NCI-H774 (cell line): ENCODE measurements at places on chromosomes 5 and 9.

DNA sequence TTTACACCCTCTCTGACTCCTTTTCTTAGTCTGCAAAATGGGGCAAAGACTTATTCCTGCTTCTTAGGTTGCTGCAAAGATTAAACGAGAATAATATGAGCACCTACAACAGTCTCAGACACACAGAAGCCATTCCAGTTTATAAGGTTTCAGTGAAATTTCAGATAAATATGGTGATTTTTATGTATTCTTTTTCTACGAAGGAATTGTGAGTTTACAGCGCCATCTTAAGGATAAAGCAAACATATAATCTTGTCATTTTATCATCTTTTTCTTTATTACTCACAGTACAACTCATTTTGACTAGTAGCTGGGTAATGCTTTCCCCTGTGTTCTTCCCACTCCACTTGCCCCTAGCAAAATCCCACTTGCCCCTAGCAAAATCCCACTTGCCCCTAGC, 29.2 kb upstream of the SMC5 start:
- peak; percentile 11 for DNase-seq

GRCh38 chr5:2896371-2897275, 145.1 kb upstream of the IRX2 start:
- DNase-seq, result no peak

GRCh38 chr5:175681045-175681967, 23.4 kb downstream of the HRH2 start:
- DNase-seq, result no peak

DNA sequence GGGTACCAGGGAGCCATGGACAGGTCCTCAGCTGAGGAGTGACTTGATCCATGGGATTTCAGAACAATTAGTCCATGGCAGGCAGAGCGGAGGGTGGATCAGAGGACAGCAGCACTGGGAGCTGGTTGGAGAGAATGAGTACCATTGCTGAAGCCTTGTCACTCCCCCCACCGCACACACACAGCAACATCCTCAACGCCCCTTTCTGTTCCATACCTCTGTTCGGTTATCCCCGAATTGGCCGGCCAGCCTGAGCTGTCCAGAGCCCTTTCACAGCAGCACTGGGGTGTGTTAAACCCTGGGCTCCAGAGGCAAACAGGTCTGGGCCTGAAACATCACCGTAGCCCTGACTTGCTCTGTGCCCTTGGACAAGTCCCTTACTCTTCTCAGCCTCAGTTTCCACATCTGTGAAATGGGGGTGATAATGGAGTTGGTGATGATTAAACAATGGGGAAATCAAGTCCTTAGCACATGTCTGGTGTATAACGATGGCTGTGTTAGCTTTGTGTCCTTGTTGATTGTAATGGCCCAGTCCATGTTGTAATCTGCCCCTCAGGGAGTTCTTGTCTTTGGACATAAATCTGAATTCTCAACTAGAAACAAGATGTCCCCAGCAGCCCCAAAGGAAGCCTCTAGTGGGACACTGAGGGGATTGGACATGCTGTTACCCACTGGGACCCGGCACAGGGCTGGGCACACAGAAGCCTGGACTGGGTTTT, 16.9 kb downstream of the GSN start:
- no peak for DNase-seq

GRCh38 chr9:99509900-99510535, 287.9 kb downstream of the SEC61B start:
- no peak for DNase-seq

DNA sequence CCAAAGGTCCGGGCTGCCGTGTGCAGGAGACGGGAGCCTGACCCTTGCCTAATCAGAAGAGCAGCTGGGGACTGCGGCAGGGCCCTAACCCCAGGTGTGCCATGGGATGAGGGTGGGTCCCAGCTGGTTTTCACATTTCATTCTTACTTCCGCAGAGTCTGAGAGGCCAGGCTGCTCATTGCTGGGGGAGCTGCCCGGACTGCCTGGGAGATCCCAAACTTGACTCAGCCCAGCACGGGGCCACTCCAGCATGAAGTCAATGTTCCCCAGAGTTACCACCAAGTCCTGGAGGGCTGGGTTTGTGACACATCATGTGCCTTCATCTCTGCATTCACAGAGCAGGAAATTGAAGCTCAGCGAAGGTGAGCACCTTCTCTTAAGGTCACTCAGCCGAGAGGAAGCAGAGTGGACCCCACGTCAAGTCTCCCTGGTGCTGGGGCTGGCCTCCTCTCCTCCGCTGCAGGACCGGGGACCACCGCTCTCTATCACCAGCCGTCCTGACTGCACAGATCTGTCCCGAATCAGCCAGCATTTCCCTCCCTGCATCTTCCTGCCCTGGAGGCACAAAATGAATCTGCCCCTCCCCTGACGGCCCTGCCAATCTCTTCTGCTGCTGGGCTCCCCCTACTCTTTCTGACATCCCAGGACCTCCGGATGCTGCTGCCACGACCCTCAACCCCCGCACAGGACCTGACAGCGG, 54.6 kb upstream of the PHYKPL start:
- DNase-seq, result no peak

DNA sequence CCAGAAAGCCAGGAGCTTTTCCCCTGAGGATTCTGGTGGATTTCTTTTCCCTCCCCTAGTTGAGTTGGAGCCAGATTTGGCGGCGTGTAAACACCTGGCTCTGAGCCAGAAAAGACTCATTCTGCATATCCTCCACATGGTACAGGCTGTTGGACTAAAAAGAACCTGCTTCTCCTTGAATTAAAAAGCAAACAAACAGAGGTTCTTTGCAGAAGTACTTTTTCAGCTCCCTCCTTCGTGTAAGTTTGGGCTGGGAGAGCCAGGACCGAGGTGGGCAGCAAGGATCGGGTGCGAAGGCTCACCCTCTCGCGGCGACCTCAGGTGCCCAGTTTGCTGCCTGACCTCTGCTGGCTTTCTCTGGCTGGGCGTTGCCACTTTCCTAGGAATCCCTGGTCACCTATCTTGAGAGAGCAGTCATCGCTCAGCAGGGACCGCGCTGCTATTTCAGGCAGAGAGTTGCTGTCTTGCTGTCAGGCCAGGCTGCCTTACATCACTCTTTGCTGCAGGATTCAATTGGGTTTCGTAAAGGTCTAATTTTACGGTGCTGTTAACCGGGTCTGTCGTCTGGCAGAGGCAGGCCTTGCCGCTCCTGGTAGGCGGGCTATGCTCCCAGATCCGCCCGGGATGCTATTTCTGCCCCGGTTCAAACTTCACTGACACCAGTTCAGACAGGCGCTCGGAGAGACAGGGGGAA, 3.2 kb downstream of the PAPPA start:
- peak; percentile 29 for DNase-seq

DNA sequence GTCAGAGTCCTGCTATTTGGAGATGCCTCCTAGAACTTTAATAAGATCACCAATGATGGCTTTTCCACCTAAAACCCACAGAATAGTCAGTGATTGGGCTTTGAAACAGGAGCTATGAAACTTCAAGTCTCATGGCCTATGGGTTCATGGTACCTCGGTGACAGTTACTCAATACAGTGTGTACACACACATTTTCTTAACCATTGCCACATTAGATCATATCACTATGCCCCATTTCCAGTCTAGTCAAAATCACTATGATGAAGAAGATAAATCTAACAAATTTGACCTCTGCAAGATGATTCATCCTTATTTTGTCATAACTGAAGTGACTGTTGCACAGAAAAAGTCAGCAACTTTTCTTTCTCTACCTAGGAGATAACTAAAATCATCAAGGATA, 86.8 kb upstream of the OR13F1 start:
- no peak for DNase-seq

DNA sequence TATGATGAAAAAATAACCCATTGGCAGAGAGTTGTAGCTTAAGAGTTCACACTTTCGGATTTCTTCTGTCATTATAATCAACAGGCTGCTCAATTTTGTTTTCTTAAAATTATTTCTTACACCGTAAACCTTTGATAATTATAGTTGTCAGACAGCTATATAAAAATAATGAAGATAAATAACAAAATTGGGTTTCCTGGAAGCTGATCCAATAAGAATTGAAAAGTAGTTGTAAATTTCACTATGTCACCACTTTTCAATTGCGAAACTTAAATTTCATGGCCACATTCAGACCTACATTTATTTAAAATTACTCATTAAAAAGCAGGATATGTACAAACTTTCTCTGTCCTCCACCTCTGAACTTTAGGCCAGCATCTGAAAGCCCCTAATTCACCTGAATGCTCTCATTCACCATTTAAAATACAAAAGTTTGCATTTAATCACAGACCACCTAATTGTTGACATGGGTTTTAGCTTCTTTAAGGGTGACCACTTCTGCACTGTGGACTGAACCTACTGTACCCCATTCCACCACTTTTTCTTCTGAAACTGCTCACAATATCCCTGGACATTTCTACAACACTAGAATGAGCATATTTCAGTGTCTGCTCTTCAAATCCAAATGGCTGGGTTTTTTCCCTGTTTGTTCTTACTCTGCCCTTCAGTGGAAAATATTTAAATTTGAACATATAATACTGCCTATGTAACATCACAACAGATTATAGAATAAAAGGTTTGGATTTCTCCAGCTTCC, 680 bp downstream of the SELENOP start:
- DNase-seq, result no peak

DNA sequence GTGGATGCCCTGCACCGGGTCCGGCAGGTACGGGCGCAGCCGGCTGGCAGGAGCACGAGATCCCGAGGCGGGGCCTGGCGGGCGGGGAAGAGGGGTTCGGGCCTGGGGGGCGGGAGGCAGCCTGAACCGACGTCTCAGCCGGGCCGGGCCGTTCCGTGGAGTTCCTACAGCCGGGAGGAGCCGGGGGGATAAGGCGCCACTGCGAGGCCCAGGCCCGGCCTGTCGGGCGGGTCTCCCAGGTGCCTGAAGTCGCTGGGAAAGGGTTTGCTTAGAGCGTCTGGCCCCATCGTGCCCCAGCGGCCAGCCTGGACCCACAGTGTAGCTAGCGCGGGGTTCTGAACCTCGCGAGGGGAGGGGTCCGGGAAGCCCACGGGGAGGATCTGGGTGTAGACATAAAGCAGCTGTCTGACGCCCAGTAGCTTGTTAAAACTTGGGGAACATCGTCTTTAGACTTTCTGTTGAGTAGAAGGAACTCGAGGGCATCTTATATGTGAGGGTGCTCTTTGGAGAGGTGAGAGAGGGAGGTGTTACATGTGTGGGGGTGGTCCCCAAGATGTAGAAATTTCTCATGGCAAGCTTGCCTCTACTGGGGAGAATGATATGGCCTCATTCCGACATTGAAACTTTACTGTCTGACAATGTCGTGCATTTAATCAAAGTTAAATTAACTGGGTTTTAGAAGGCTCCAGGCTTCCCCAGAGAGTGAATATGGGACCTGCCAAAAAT, 524 bp downstream of the FUBP3 start:
- no peak for DNase-seq

GRCh38 chr9:17938035-17938655, 359.3 kb downstream of the SH3GL2 start:
- DNase-seq, result no peak

- DNase-seq, result no peak
Observed at GRCh38 chr9:137851516-137852267, 25.9 kb upstream of the CACNA1B start.

GRCh38 chr5:146039420-146039819, 66.0 kb downstream of the PLAC8L1 start:
- DNase-seq, result no peak

- no peak for DNase-seq
Observed at GRCh38 chr5:124706051-124706450, 40.4 kb downstream of the ZNF608 start.

- DNase-seq, result no peak
Observed at GRCh38 chr5:16889972-16890519, 46.0 kb downstream of the MYO10 start.

DNA sequence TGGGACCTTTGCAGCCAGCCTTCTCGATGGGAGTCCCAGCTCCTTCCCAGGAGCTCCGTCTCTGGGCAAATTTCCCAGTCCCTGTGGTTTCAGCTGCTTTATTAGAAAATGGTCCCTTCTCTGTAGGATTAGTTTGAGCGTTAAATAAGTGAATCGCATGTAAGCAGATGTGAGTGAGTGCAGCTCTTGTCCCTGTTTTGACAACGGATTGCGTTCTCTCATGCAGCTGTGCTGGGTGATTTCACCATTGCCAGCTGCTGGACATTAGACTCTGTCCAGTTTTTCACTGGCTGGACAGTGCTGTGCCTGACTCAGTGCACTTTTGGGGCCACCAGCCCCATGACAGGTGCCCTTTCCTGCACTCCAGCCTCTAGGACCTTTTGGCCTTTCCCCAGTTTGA, 11.6 kb upstream of the CEL start:
- DNase-seq, result no peak

- DNase-seq, result no peak
Observed at GRCh38 chr5:181052672-181053487, 12.8 kb downstream of the BTNL9 start.

- no peak for DNase-seq
Observed at GRCh38 chr5:154648706-154649105, 106.5 kb upstream of the LARP1 start.

GRCh38 chr5:32462618-32463017, 18.1 kb upstream of the ZFR start:
- DNase-seq, result no peak

DNA sequence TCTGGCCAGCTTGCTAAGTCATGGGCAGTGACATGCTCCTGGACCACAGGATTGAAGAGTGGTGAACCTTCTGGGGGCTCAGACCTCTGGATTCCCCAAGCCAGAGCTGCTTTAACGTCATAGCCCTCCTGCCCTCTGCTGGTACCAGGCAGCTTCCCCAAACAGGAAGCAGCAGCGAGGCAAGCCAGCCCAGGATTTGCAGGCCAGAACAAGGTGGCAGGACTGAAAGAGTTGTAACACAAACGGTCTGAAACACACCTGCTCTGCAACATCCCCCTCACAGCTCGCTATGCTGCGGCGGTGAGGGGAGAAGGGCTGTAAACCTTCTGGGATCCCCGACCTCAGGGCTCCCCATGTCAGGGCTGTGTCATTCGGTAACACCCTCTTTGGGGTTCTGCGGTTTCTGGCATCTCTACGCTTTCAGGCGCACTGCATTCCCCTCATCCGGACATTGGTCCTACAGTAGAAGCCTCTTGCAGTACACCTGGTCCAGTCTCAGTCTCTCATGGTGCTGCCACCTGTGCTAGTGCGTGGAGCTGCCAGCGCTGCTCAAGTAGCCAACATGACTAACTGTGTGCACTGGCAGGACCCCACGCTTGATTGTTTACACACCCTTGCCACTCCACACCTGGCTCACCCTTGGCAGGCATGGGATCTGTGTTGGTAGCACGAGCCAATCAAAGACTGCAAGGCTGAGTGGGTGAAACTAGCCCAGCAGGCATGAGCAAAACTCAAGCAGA, 893.3 kb downstream of the PTPRD start:
- no peak for DNase-seq

- no peak for DNase-seq
Observed at GRCh38 chr5:101811466-101811865, 484.6 kb downstream of the SLCO4C1 start.
